Activated CD4-positive, alpha-beta T cell treated with anti-CD3 and anti-CD28 coated beads, Interleukin-2, Interleukin-6, amounts not matched to agents 100 ng/mL and 50 ng/mL, durations not matched to agents 16 hours and 8 hours (primary cell): ENCODE measurements at places on chromosomes 11 and 22.
A peak's percentile ranks its signal among the peaks of the same experiment; 100 is the strongest.

DNA sequence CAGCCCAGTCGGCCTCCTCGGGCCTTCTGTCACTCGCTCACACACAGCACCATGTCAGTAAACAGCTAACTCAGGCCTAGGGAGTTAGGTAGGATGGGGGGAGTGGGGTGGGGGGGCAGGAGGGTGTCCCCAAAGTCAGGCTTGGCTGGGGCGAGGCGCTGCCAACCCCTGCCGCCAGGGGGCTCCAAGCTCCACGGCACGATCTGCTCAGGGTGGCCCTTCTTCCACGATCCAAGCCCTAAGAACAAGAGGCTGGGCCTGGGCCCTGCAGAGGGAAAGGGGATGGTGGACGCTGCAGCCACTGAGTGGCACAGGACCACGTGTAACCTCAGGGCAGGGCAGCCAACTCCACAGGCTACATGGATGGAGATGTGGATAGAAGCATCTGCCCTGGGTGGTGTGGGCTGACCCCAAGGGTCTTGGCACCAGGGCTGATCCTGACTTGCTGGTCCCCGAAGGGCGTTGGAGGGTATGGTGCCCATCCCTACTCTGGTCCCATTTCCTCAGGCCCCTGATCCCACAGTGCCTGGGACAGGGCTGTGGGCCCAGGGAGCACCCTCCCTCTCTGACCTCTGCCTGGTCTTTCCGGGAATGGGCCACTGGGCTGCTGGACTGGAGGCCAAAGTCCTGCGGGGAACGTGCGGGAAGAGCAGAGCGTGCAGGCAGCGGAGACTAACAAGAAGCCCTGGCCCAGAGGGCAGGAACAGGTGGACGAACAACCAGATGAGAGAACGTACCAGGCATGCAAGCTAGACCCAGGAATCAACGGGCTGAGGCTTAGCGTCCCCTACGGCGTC, 29.1 kb upstream of the TXNRD2 start:
- peak; percentile 83 for DNase-seq

DNA sequence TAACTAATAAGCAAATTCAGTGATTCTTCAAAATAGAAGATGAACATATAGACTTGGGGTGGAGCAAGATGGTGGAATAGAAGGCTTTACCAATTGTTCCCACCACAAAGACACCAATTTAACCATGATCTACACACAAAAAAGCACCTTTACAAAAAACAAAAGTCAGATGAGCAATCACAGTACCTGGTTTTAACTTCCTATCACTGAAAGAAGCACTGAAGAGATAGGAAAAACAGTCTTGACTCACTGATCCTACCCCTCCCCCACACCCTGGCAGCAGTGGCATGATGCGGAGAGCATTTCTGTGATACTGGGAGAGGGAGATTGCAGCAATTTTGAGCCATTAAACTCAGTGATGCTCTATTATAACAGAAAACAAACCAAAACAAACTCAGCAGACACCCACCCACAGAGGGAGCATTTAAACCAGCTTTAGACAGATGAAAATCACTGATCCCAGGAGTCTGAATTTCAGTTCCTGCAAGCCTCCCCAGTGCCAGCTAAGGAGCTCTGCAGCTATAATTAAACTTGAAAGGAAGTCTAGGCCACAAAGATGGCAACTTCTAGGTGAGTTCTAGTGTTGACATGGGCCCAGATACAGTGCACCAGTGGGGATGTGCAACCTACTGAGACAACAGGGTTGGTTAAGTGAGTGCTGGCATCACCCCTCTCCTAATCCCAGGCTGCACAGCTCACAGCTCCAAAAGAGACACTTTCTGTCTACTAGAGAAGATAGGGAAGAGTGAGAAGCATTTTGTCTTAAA, 161.8 kb upstream of the GRIA4 start:
- DNase-seq: peak; percentile 48

- no peak for DNase-seq
These were observed 1136.2 kb downstream of the LRRC4C start for GRCh38 chr11:40323241-40323640.

- no peak for DNase-seq
These were observed 71.0 kb upstream of the TP53I11 start for GRCh38 chr11:45021692-45022141.

DNA sequence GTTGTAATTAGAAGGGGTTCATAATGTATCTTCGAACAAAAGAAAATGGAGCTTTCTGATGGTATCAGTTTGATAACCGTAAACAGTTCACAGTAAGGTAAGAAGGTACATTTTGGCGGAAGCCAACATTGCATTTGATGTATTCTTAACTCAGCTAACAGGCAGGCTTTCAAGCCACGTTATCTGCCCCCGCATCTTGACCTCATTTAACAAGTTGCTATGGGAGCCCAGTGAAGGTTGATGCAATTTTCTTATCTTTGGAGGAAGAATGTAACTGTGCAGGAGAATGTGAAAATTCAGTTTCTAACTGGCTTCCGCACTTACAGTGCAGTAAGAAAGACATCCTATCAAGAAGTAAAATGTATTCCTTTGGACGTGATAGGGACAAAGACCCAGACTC, 110.6 kb downstream of the ETS1 start:
- peak; percentile 87 for DNase-seq

GRCh38 chr11:16805938-16806337, 67.5 kb downstream of the C11orf58 start:
- DNase-seq: no peak

DNA sequence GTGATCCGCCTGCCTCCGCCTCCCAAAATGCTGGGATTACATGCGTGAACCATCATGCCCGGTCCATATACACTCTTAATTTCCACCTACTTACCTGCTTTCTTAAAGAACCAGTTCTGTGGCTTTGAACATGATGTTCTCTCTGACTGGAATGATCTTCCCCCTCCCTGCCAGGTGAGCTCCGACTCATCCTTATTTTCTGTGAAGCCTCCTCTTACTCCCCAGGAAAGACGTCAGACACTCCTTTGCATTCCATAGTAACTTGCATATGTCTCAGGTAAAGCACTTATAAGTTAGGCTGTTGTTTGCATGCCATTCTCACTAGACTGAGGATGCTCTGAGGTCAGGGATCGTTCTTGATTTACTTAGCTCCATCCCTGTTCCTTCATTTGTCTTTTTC, 91.8 kb upstream of the RAB1B start:
- DNase-seq: no peak

- no peak for DNase-seq
These were observed 47.6 kb downstream of the ST3GAL4 start for GRCh38 chr11:126403022-126403581.

- no peak for DNase-seq
These were observed 68.3 kb upstream of the CTSC start for GRCh38 chr11:88405853-88406252.

DNA sequence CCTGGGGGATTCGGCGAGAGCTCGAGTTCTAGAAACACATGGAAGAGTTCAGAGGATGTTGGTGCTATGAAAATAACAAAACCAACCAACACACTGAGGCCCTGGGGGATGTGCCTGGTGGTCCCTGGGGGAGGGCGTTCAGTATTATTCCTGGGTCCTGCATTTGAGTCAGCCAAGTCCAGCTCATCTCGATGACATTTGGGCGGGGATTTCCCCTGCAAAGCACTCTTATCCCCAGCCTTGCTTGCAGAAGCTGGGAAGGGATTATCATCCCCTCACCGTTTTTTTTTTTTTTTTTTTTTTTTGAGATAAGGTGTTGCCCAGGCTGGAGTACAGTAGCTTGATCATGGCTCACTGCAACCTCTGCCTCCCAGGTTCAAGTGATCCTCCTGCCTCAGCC, 2.1 kb upstream of the SMIM38 start:
- no peak for DNase-seq

DNA sequence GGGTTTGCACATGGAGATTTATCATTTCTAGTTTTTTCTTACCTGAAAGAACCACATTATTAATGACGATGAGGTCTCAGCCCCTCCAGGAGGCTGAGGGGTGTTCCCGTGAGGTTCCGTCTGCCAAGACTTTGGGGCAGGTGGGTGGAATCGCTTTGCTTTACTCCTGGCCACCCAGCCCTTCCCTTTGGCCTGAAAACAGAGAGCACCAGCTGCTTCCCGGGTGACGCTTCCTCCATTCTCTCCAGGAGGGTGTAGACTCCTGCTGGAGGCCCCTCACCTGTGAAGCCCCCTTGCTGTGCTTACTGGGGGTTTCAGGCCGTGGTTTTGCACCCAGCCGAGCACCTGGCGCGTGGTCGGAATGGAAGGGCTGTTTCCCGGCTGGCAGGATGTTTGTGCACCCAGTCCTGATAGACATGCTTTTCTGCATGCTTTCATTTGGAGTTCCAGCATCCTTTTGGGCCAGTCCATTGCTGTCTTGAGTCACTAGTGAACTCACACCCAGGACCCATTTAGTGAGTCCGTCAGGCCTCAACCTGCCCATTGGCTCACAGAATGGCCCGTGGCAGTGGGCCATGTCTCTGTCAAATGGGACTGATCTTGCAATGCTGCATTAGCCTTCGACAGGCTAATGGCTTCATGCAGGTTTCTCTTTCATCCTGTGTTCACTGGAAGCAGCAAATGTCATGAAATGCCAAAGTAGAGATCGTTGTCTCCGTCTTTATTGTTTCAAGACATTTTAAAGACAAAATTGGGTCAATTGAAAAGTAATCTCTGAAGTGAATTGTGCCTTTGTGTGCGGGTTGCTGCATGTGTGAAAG, 360.8 kb downstream of the TBC1D22A start:
- DNase-seq: no peak

GRCh38 chr11:20808328-20808727, 138.9 kb downstream of the NELL1 start:
- DNase-seq: no peak

GRCh38 chr11:66312549-66313320, 4.1 kb downstream of the CD248 start:
- peak; percentile 97 for DNase-seq

DNA sequence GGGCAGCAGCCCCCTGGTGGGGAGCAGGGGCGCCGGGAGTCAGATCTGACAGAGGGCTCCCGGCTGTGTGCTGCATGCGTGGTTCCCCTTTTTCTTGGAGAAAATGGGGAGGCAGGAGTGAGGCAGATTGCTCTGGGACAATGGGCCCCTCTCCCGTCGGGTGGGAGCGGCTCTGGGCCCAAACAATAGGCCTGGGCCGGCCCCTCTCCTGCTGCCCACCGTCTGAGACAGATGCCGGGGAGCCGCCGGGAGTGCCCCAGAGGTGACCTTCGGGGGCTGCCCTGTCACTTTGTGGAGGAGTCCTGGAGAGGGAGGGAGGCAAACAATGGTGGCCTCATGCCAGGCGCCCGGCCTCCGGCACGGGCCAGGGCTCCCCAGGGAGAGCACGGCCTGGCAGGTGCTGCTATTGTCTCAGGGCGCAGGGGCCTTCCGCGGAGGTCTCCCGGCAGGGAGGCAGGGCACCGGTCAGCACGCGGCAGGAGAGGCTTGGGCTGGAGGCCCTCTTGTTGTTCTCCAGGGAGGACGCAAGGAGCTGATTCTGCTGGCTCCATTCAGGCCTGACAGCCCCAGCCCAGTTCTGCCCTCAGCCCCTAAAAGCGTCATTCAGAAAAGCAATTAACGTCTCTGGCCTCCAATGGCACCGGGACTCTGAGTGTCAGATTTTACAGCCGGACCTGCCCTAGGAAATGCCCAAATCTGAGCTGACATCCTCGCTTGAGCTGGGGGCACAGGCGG, 44.8 kb downstream of the SMIM38 start:
- DNase-seq: no peak

DNA sequence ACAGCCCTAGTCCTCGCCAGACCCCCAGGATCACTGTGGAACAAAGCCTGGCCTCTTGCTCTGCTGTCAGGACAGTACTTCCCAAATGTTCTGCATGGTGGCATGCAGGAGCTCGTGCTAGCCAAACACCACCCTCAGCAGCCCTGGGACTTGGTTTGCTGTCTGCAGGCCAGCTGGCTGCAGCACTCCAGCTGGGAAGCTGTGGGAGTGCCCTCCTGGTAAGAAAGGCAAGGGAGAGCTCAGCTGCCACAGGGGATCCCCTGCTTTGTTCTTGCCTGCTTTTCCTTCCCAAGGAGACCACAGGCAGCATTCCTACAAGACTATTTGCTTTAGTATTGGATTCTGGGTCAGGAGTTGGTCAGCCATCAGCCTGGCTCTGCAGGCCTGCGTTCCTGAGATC, 27.9 kb downstream of the TCIRG1 start:
- no peak for DNase-seq

DNA sequence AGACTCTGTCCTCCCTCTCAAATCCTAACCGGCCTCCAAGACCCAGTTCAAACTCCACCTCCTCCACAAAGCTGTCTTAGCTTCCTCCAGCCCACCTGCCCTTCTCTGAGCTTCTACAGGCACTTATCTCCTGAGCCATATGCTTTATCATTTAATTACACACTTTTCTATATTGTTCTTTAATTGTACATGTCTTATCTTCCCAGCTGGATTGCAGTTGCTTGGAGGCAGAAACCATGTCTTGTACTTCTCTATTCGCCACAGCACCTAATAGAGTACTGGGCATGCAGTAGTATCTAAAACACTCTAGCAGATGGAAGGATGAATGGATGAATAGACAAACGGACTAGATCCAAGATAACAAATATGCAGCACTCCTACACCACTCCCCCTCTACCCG, 11.3 kb downstream of the TRIM29 start:
- DNase-seq: no peak

- DNase-seq: no peak
These were observed 2.7 kb upstream of the KRTAP5-4 start for GRCh38 chr11:1624621-1625020.

GRCh38 chr22:42294034-42294985, 23.9 kb upstream of the TCF20 start:
- no peak for DNase-seq

DNA sequence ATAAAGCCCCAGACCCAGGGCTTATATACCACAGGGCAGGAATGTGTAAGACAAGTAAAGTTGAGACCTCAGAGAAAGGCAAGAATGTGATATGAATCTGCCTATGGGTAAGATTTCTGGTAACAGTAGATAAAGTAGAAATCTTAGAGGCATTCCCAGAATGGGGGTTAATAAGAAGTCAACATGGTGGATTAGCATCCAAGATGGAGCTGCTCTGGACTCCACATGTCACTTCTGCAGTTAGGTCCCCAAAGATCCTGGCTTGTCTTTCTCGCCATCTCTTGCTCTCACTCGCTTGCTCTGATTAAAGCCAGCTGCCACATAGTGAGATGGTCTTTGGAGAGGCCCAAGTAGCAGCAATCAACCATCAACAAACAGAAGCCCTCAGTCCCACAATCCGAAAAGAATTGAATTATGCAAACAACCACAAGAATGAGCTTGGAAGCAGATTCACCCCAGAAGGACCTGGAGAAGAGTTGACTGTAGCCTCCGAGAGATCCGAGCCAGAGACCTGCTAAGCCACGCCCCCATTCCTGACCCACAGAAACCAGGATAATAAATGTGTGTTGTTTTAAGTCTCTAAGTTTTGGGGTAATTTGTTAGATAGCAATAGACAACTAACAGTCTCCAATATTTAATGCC, 5.4 kb upstream of the C11orf86 start:
- no peak for DNase-seq

GRCh38 chr11:129287920-129288319, 87.7 kb upstream of the BARX2 start:
- DNase-seq: no peak

- DNase-seq: no peak
These were observed 27.9 kb downstream of the CPT1A start for GRCh38 chr11:68813773-68814172.

GRCh38 chr22:23093051-23093788, 22.9 kb downstream of the GNAZ start:
- DNase-seq: no peak

- no peak for DNase-seq
These were observed 41.6 kb upstream of the PRAME start for GRCh38 chr22:22600531-22601261.
